ENCODE measurements at places on chromosomes 3 and 15. TPM values are rescaled to one million over a fixed set of nuclear protein-coding genes. Genes with fewer than 3 reads are reported as not detected.

DNA sequence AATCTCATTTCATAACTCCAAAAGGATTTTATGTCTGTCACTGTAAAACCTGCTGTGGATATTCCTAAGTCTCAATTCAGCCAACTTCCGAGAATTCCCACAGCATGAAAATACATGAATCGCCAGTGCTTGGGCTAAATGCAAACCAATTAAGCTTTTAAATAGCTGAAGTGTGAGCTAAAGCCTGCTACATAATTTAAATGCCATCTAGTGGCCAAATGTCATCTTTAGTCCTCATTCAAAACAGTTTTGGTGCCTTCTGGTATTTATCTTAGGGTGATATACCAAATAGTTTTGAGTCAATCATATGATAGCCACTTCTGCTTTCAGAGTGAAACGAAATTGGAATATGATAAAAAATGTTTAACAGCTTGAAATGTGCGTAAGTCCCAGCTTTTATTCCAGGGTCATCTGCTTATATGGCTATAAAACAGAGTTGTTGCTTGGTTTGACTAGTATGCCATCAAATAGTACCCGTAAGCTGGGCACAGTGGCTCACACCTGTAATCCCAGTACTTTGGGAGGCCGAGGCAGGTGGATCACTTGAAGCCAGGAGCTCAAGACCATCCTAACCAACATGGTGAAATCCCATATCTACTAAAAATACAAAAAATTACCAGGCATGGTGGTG, 41.8 kb upstream of the CCNL1 start:
- H3K27me3 ChIP-seq = no peaks in the 10 kb centered on the region
- peaks cover 7% of the 10 kb centered on the region for H3K4me1 ChIP-seq
- H3K27ac ChIP-seq = no peak overlapping the region
- H3K4me3 ChIP-seq = no peak overlapping the region
- DNase-seq = no peak

DNA sequence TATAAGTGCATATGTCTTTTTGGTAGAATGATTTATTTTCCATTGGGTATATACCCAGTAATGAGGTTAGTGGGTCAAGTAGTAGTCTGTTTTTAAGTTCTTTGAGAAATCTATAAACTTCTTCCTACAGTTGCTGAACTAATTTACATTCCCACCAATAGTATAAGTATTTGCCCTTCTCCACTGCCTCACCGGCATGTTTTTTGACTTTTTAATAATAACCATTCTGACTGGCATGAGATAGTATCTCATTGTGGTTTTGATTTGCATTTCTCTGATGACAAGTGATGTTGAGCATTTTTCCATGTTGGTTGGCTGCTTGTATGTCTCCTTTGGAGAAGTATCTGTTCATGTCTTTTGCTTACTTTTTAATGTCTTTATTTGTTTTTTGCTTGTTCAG, 94.1 kb upstream of the TP63 start:
- no peaks in the 10 kb centered on the region for H3K36me3 ChIP-seq
- no peak overlapping the region for H3K27ac ChIP-seq
- H3K27me3 ChIP-seq = no peaks in the 10 kb centered on the region
- no peak for DNase-seq
- no peaks in the 10 kb centered on the region for H3K4me1 ChIP-seq

DNA sequence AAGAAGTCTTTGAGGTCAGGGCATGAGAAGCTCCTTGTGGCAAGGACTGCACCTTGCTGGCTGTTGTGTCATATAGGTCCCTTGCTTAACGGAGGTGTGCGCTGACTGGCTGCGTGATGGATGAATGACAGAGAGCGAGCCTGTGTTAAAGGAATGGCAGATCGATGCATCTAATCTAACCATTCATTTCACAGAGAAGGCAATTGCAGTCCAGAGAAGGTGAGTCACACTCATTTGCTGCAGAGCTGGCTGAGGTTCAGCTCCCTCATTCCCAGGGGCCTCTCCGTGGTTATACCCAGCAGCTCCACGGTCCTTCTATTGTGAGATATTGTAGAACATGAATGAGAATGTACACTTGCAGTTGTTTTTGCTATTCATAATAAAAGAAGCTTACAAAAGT, 289.3 kb downstream of the EPHB1 start:
- no peak overlapping the region for H3K27ac ChIP-seq
- H3K4me1 ChIP-seq = no peaks in the 10 kb centered on the region
- DNase-seq = no peak

Gene DBR1
- total RNA-seq = 11.7 TPM

DNA sequence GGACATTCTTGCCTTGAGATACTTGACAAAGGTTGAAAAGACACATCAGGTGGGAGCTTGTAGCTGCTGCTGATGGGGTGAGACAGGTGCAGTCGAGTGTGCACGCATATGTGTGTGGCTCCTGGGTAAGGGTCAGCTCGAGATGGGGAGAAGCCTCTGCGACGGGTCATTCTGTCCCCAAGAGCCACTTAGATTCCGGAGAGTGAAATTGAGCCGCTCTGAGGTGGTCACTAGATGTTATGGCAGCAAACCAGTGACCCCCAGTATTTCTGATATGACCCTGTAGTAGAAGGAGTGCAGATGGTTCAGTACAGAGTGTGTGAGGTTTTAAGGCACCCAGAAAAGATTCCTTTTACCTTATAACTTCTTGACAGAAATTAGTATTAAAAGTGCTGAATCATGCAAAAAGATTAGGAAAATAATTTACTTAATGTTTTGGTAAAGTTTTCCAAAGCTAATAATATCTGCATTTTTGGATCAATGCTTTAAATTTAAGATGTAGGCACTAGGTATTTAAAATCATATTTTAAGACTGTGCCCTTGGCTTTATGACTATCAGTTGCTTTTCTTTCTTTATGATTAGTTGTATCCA, 241.9 kb upstream of the TOPAZ1 start:
- H3K36me3 ChIP-seq = no peaks in the 10 kb centered on the region
- peaks cover 32% of the 10 kb centered on the region for H3K27me3 ChIP-seq
- H3K4me1 ChIP-seq = peaks cover 46% of the 10 kb centered on the region
- H3K4me3 ChIP-seq = no peak overlapping the region
- no peak for DNase-seq

GRCh38 chr3:25863011-25863415, 73.1 kb downstream of the OXSM start:
- H3K27me3 ChIP-seq = no peaks in the 10 kb centered on the region
- no peaks in the 10 kb centered on the region for H3K36me3 ChIP-seq
- no peak overlapping the region for H3K4me3 ChIP-seq
- DNase-seq = no peak

Gene GABRB3
- 7.3 TPM for total RNA-seq

DNA sequence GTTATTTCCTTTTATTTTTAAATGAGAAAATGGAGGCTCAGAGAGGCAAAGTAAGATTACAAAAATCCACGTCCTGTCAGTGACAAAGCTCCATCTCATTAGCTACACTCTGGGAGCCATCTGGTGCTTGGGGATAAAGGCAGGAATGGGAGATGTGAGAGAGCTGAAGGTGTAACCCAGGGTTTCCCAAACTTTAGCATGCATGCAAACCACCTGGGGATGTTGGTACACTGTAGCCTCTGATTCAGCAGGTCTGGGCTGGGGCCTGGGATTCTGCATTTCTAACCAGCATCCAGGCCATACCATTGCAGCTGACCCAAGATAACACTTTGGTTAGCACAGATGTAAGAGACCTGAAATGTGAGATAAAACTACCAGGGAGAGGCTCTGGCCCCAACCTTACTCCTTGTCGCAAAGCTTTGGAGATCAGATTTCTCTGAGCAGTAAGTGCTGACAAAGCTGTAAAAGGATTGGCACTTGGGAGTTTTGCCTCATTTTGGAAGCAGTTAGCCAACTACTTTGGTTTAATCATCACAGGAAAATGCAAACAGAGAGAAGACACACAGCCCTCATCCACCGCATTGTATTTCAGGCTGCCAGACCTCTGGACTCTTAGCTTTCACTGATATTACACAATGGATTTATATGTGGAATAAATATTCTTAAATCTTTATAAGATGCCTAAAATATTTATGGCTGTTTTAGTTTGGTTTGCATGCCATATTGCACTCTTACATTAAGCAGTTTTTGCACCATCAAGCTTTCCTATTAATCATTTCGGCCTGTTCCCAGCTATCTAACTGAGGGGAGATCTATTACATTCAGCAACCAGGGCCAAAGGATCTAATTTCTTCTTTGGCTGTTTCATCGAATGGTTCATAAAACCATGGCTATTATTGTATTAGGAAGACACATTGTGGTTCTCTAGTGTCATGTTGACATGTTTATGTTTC, 263.0 kb downstream of the EBLN2 start:
- no peak overlapping the region for H3K27ac ChIP-seq
- no peaks in the 10 kb centered on the region for H3K27me3 ChIP-seq
- H3K36me3 ChIP-seq = no peaks in the 10 kb centered on the region
- H3K4me3 ChIP-seq = no peak overlapping the region
- DNase-seq = no peak

GRCh38 chr15:94443186-94443585, 211.8 kb downstream of the MCTP2 start:
- no peaks in the 10 kb centered on the region for H3K27me3 ChIP-seq
- no peak overlapping the region for H3K27ac ChIP-seq
- no peak overlapping the region for H3K4me3 ChIP-seq
- no peak for DNase-seq
- no peaks in the 10 kb centered on the region for H3K4me1 ChIP-seq

- peaks cover 36% of the 10 kb centered on the region for H3K4me1 ChIP-seq
- peak overlapping the region; percentile 96 for H3K27ac ChIP-seq
- no peaks in the 10 kb centered on the region for H3K36me3 ChIP-seq
- no peaks in the 10 kb centered on the region for H3K27me3 ChIP-seq
- DNase-seq = no peak
- peak overlapping the region; percentile 89 for H3K4me3 ChIP-seq
These were observed 982 bp upstream of the GABPB1 start for GRCh38 chr15:50355980-50356379.

- peaks cover 6% of the 10 kb centered on the region for H3K36me3 ChIP-seq
- no peaks in the 10 kb centered on the region for H3K27me3 ChIP-seq
- no peak for DNase-seq
- H3K27ac ChIP-seq = no peak overlapping the region
These were observed 36.8 kb downstream of the TBC1D2B start for GRCh38 chr15:78040653-78041244.

DNA sequence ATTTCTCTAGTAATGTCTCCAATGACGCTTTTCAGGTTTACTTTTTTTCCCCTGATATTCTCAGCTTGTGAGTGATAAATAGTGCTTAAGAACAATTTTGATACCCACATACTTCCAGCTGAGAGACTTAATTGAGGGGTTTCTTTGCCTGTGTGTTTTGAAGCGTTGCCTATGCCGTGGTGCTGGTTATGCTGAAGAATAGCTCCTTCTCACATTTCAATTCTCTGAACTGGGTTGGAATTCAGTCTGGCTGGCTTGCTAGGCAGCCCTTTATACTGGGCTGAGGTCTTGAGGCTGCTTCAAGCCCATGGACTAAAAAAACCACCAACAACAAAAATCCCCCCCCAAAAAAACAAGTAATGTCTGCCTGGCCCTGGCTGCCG, 87.4 kb downstream of the CHST2 start:
- no peak for DNase-seq
- H3K27me3 ChIP-seq = no peaks in the 10 kb centered on the region
- no peak overlapping the region for H3K27ac ChIP-seq
- no peak overlapping the region for H3K4me3 ChIP-seq
- H3K36me3 ChIP-seq = no peaks in the 10 kb centered on the region
- no peaks in the 10 kb centered on the region for H3K4me1 ChIP-seq

GRCh38 chr15:41594801-41595746, 36.1 kb downstream of the TYRO3 start:
- H3K27ac ChIP-seq = no peak overlapping the region
- H3K27me3 ChIP-seq = no peaks in the 10 kb centered on the region
- H3K36me3 ChIP-seq = no peaks in the 10 kb centered on the region
- no peaks in the 10 kb centered on the region for H3K4me1 ChIP-seq
- DNase-seq = no peak
